Epithelial cell of prostate (primary cell): ENCODE measurements at places on chromosomes 7 and 10.

DNA sequence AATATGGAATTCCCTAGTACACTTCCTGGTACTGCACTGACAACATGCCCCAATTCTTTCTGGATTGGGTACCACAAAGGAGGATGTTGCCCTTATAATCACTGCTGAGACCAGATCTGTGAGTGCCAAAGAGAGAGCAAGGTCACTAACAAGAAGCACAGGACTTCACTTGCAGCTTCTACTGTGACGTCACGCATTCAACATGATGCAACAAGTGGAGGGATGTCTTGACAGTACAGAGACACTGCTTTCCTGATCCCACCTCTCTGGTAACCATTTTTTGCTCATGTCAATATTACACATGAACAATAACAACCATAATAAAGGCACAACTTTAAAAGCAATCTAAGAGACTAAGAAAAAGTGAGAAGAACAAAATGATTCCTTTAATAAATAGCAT lies 414.1 kb upstream of the LRRN3 start:
- DNase-seq, result no peak

- DNase-seq, result no peak
Observed at GRCh38 chr10:91210014-91210413, 10.4 kb upstream of the PCGF5 start.

GRCh38 chr10:114388275-114388674 lies 16.0 kb downstream of the AFAP1L2 start:
- DNase-seq, result no peak

DNA sequence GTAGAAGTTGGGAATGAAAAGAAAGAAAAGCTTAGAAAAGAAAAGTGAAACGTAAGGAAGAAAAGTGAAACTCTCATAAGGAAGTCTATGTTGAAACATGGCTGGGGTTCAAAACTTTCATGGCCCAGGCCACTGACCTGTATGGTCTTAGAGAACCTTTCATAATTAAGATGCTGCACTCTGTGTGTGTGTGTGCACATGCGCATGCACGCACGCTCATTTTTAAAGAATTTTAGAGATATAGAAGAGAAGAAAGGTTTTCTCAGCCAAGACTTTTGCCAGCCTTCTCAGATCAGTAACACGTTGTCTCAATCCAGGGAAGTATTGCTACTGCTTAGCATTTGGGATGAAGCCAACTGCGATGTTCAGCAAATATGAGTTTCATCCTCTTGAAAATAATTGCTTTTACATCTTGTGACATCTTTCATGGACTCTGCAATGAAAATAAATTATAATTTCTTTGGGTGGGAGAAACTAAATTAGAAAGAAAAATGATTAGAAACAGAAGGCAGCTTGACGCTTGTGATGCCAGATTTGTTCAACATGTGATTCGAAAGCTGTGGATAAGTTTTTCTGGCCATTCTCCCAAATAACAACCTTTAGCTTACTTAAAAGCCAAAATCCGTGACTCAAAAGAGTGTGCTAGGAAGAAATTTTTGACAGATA lies 16.2 kb upstream of the SLC26A4 start:
- DNase-seq, result no peak

DNA sequence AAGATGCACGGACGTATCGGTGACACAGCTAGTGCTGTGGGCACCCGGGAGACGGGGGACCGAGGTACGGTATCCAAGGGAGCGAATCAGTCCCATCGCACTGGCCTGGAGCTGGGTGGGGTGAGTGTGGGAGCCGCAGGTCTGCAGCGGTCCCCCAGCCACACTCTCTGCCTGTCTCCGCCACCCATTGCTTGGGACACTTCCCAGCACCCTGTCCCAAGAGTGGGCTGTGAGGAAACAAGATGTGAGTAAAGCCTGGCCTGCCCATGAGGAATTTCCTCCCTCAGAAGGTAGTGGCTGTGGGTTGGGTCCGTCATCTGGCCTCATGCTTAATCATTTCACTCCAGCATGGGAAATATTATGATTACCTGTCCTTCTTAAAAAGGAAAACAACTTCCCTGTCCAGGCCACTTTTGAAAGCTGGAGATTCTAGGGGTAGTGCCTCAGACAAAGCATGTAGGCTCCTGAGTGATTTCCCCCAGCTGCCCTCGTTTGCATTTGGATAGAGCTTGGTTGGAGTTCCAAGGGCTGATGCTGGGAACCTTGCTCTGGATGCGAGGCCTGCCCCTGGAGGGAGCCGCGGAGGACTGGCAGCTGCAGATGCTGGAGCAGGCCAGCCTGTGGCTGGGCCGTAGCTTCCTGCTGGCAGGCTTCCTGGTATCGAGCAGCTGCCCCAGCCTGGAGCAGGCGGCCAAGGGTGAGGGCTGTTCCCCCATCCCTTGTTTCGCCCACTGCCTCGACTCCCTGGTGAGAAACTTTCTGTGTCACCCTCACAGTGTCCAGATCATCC lies 6.2 kb upstream of the ACTR3C start:
- no peak for DNase-seq

DNA sequence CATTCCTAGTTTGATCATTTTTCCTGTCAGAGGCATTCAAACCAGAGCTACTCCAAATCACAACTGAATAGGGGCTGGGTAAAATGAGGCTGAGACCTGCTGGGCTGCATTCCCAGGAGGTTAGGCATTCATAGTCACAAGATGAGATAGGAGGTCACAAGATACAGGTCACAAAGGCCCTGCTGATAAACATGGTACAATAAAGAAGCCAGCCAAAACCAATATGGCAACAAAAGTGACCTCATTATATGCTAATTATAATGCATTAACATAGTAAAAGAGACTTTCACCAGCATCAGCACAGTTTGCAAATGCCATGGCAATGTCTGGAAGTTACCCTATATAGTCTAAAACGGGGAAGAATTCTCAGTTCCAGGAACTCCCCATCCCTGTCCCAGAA lies 37.3 kb downstream of the TWIST1 start:
- DNase-seq, result no peak

GRCh38 chr7:107742678-107743566 lies 1.0 kb upstream of the CBLL1 start:
- no peak for DNase-seq

GRCh38 chr10:28853195-28853594 lies 175.9 kb downstream of the BAMBI start:
- DNase-seq, result no peak

- no peak for DNase-seq
Observed at GRCh38 chr10:34426041-34426440, 389.1 kb downstream of the PARD3 start.

DNA sequence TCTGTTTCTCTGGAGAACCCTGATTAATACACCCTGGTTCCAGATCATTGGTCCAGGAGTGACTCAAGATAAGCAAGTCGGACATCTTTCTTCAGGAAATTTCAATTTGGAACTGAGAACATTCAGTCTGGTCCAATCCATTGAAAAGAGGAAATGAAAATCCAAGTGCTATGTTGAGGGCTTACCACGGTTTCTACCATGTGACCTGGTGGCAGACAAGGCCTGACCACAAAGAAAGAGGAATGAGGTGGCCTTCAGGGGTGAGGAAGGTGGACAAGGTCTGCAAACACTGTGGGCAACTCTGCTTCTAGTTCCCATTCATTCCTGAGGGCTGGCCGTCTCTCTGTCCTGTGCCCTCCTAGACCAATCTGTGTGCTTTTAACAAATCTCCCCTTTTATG lies 149.2 kb upstream of the GHITM start:
- no peak for DNase-seq
